ENCODE measurements at places on chromosomes 3 and 15.

GRCh38 chr3:139533781-139534454 is 5.6 kb downstream of the RBP1 start:
- DNase-seq, result peak; percentile 53

DNA sequence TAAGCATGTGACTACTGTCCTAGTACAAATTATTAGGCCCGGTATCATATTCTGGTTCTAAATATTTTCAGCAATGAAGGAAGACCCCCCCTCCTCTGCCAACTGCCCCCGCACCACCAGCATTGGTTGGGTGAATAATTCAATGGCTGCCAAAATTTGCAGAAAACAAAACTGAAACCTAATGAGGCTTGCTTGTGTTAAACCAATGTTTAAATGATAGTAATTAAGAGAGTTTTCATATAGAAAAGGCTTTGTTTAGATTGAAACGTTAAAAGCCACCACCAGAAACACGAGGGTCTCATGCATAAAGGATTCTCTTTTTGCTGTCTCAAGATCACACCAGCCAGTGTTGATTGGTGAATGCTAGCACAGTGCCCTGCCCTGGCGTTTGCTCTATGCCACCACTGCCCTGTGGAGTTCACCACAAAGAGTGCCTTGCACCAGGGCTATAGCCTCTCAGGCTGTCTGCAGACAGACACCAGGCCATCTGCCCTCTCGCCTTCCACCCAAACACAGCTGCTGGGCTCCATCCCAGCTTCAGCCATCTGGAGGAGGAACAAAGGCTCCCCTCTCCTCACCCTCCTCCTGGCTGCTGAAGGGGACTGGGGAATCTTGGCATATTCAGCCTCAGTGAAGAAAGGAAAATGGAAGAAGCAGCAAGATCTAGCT is 200.3 kb upstream of the PFN2 start:
- DNase-seq, result no peak

DNA sequence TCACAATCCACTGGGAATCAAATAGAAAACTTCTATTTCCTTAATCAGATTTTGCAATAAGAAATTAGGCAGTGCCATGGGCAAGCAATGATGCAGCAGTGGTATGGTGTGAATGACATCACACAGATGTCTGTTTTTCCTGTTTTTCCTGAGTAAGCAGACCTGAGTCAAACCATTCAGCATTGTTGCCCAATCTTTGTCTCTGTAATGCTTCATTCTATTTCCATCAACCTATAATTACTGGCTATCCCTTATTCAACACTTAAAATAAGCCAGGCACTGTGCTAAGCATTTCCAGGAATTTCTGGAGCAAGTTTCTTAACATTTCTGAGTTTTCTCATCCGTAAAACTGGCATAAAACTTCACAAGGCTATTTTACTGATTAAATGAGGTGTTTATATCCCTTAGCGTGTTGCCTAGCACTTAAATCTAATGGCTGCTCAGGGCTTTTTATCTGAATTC is 11.3 kb upstream of the OXSR1 start:
- no peak for DNase-seq

DNA sequence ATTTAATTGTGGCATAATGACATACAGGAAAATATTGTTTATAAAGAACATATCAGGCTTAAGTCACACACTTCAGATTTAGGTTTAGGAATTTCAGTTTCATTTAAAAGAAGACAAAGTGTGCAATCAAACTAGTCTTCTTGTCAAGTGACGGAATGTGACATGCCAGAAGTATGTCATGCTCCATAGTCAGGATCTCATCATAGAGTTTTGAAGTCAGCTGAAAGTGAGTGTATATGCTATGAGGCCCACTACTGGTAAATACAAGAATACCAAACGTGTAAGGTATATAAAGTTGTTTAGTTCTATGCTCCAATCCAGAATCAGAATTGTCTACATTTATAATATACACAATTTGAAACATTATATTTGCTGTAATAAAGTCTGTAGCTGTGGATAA is 988.4 kb downstream of the TBL1XR1 start:
- no peak for DNase-seq

GRCh38 chr3:36894914-36895313 is 49.9 kb downstream of the TRANK1 start:
- no peak for DNase-seq

DNA sequence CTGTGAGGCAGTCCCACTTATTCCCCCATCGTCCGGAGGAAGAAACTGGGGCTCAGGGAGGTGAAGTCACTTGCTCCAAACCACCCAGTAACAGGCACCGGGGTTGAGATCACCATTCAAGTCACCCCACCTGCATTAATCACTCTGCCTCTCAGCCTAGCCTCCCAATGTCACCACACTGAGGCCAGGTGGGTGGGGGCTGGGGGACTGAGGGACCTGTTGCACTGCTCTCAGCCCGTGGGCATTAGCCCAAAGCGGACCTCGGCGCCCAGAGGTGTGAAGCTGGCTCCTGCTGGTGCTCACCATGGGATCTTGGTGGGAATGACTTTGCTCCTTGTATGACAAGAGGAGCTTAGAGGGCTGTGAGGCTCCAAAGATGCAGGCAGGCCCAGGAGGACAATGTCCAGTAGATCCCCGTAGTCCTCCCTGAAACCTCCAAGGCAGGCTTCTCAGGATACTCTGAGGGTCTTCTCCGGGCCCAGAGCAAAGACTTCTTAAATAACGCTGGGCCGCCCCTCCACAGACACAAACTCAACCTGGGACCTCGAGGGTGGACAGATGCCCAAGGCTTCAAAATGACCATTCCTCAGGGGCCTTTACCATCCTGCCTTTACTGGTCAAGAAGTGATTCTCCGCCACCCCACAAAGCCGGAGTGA is 1.7 kb downstream of the NT5DC2 start:
- DNase-seq, result no peak

DNA sequence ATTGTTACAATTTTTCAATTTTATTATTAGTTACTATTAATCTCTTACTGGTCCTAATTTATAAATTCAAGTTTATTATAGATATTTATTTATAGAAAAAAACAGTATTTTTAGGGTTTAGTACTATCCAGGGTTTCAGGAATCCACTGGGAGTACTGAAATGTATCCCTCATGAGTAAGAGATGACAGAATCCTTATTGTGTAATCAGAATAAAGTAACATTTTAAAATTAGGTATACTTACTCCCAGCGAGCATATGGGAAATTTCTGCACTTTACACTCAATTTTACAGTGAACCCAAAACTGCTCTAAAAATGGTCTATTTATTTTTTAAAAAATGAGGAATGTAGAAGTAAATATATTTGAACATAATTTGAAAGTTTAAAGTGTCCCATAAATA is 202.7 kb downstream of the CGGBP1 start:
- no peak for DNase-seq

All from NCI-H345 (cell line).